ENCODE measurements at places on chromosomes 12 and 14.

DNA sequence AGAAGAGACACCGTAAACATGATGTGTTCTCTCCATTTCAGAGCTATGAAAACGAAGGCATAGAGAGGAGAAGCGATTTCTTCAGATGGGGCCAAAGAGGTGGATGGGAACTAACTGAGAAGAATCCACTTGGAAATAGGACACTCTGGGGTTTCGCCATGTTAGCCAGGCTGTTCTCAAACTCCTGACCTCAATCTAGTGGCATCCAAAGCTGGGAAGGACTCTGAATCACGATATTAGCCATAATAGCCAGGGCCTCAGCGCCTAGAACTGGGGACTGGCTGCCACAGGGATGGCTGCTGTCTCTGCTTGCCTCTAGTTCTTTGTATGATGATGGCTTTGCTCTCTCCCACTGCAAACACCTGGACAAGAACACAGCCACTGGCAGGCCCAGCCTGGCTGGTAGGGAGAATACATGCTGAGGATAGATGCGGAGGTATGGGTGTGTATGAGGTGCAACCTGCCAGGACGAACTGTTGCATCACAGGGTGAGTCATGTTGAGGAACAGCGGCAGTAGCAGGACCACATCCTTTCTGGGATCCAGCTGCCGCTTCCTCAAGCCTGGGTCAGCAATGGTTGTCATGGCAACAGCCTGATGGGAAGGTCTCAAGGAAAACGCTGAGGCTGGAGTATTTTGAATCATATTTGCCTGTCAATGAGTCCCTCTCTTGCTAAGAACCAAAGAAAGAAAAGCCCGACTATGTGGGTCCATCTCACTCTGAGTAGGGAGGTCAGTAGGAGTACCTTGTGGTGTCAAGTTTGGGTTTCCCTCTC, 31.1 kb downstream of the CCDC177 start:
- DNase-seq, result peak; percentile 14

DNA sequence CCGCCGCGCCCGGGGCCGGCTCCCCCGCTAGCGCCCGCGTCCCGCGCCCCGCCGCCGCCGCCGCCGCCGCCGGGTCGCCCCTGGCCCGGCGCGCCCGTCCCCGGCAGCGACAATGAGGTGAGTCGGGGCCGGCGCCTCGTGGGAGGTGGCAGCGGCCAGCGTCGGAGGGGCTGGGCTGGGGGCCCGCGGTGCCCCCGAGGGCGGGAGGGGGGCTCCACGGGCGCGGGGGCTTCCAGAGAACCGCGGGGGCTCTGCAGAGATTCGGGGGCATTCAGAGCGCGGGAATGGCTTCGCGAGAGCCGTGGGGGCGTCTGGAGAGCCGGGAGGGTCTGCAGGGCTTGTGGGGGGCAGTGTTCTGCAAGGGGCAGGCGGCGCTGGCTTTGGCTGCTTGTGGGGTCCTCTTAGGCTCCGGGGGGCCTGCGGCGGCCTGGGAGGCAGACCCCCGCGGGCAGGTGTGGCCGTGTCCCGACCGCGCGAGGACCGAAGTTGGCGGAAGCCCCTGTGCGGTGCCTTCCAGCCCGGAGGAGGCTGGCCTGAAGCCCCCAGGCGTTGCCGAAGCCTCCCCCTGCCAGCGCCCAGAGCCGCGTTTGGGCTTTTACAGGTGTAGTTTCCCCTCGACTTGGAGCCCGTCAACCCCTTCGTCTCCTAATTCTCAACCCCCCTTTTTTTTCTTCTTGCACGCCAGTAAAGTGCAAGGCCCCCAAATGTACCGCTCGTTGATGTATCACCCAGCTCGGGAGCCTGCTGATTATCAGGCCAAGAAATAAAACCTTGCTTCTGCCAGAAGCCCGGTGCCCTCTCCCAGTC, 93.1 kb upstream of the EVL start:
- DNase-seq, result no peak

GRCh38 chr14:102255401-102256190, 49.4 kb downstream of the MOK start:
- peak; percentile 8 for DNase-seq

DNA sequence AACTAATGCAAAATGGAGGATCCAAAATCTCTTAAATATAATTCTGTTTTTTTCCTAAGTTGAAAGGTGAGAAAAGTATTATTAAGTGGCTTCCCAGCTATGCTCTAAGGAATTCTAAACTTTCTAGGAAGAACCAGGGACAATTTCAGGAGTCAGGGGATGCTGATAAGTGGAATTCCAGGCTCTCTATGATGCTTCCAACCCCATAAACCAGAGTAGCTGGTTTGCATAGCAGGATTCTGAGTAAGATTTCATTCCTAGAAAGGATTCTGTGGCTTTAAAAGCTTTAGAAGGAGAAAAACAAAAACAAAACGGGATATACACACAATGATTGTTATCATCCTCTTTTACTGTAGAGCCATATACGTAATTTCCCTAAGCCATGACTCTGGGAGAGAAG, 93.9 kb downstream of the SLC16A7 start:
- DNase-seq, result no peak

DNA sequence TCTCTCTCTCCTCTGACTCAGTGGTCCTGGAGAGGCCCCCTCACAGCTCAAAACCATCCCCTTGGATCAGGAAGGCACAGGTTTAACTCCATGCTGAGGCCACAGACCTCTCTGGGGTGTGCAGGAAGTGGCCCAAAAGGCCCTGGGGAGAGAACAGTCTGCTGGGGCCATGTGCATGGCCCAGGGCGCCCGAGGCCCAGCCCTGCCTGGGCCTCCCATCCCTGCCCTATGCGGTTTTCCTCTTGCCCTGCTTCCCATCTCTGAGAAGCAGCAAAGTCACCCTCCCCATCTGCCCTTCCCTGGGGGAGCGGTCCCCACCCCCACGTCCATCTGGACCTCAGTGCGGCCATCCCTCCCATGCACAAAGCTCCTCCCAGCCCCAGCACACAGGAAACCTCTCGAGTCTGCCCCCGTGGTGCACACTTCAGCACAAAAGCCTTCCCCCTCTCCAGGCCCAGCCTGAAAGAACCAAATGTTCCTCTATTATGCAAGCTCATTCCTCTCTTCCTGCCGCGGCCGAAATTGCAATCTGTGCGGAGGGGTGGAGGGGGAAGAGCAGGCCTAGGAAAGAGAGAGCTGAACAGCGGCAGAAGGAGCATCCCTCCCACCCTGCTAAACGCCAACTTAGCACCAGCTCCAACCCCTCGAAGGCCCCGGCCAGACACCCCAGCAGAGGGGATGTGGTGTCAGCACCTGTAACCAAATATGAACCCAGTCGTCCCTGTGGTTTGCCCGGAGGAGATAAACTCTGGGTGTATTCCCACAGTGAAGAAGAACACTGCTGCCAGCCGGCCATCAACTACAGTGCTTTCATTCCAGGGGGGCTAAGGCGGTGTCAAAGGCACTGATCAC, 108.5 kb downstream of the SCARB1 start:
- no peak for DNase-seq

GRCh38 chr12:66241061-66242043, 52.3 kb downstream of the IRAK3 start:
- DNase-seq, result no peak

Data from renal pelvis (tissue), 12 donors.